ENCODE measurements at places on chromosomes 1 and 21. TPM values are rescaled to one million over a fixed set of nuclear protein-coding genes. Genes with fewer than 3 reads are reported as not detected.

The FMOD gene
- total RNA-seq: 231 TPM

DNA sequence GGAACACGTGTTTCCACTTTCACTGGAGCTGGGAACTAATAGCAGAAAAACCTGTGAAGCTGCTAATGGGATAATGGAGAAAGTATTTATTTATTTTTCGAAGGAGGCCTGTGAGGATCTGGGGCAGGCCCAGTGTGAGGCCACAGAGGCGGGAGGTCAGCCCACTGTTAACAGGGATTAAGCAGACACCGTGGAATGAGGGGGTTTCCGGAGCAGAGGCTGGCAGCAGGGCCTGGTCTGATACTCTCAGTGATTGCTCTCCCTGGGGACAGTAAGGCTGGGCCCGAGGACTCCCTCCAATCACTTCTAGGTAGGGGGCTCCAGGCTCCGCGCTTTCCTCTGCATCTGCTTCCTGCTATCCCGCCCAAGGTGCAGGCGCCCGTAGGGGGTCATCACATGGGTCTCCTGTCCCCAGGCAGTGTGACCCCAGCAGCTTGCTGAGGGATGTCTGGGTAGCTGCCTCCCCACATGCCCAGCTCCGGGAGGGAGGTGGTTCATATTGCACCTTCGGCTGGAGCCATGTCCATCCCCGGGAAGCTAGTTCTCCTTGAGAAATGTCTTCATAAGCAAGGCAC, 28.8 kb upstream of the CDCA8 start:
- no peak for DNase-seq

GRCh38 chr21:41373763-41374162, 11.9 kb downstream of the MX2 start:
- no peak for DNase-seq

DNA sequence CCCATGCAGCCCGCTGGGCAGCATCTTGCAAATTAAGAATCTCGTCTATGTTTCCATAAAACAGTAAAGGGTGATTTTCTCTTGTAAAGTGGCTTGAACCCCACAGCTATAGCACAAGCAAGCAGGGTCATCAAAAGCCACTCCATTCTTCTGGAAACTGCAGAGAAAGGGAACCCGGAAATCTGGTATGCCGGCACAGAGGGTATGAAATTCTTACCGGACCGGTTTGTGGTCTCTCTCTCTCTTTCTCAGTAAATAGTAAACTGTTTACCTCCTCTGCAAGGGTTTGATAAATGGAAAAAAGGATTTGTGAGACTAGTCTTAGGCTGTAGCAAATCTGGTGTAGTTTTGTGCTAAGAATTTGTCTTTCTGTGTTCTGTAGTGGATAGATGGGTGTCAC, 2.7 kb upstream of the ADSS2 start:
- no peak for DNase-seq

- DNase-seq: no peak
These were observed 23.2 kb downstream of the ADORA1 start for GRCh38 chr1:203150511-203151297.

All from adrenal gland (tissue), 19 donors.